Posterior vena cava (tissue), 2 donors: ENCODE measurements at places on chromosomes 2 and 18.

DNA sequence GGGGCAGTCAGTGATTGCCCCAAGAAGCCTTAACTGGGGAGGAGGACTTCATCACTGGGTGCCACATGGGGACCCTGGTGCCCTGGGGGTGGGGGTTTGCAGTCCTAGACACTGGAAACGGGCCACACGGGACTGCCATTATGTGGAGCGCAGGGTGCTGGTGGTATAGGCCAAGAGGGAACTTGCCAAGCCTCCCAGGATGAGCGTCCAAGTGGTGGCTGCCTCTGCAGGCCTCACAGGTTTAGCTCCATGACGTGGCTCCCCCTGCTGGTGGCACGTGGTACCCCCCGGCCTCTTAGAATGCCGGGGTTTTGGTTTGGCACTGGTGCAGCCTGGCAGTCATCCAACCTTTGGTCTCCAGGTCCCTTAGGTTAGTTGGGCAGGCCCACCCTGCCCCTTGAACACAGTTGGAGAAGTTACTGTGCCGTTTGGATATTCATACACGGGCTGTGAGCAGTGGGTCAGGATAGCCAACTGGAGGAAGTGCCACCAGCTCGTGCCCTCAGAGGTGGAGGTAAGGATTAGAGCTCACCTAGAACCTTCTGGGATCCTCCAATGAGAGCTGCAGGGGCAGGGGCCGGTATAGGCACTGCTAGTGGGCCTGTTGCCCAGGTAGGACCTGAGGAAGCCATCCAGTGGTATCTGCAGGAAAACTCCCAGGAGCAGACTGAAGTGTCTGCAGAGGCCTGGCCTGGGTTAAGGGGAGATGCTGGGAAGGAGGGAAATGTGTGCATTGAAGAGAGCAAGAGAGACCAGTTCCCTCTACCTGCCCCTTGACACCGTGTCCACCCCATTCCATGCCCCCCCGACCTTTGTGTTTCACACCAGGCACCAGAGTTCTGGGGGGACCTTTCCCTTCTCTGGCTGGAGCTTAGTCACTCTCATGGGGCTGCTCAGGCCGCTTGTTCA lies 5.7 kb downstream of the PTMA start:
- DNase-seq, result peak; percentile 97

GRCh38 chr18:15165048-15165447 lies 417.1 kb downstream of the ANKRD30B start:
- no peak for DNase-seq

DNA sequence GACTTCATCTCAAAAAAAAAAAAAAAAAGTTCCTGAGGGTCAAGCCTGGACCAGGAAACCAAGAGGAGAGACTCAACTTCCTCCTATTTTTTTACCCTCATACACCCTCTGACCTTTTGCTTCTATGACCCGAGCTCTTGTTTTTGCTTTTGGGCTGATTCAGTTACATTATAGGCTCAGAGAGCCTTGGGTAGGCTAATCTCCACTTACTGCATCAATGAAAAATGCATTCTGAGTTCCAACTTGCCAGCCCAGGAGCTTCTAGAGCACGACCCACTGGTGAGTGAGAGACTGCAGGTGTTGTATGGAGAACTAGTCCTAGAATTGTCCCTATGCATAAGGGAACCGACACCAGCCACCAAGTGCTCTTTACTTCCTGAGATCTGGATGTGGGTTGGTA lies 91.1 kb downstream of the CABLES1 start:
- no peak for DNase-seq

GRCh38 chr2:160994141-160995002 lies 165.9 kb upstream of the TANK start:
- peak; percentile 83 for DNase-seq

GRCh38 chr2:8405334-8405733 lies 276.5 kb upstream of the ID2 start:
- no peak for DNase-seq

DNA sequence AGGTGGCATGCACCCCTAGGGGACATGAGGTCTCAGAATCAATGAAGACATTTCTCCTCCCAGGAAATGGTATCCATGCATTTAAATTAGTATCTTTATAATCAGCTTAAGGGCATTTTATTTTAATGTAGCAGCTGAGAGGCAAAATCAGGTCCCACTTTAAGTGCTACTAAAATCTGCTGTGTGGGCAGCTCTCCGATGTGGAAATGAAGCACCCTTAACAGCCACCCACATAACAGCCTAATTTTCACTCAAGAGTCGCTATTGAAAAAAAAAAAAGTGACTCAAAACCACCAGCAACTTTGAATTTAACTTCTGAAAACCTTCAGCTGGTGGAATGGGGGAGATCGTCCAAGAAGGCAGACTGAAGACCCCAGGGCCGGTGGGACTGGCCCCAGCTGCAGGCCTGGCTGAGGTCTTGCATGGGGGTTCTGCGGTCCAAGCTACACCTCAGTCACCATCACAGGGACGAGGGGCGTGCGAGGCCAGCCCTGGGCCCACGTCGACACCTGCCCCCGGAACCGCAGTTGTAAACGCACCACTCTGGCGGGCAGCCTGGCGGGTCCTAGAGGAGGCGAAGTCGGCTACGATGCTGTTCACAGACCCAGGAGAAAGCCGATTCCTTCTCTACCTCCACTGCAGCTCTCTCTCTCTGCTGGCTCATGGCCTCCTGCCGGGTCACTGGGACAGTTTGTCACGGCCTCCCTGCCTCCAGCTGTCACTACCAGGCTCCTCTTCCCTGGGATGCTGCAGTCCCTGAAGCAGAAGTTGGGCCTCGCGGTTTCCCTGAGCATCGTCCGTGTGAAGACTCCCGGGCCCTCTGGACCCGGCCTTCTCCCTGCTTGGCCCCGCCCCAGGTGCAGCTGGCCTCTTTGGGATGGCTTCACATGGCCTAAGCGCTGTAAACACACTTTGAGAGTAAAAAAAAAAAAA lies 111.9 kb downstream of the KCNF1 start:
- DNase-seq, result no peak

DNA sequence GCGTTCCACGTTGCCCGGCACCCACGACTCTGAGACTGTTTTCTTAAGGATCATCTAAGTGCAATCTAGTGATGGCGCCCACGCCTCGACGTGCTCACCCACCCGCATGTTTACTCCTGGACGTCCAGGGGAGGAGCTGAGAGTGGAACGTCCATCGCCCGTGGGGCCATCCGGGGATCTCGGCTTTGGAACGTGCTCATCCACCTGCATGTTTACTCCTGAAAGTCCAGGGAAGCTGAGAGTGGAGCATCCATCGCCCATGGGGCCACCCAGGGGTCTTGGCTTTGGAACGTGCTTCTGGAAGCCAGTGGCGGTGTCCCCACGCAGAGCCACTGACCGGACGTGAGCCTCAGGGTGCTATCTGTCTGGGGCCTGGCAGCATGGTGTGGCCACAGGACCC lies 45.6 kb upstream of the SALL3 start:
- no peak for DNase-seq

DNA sequence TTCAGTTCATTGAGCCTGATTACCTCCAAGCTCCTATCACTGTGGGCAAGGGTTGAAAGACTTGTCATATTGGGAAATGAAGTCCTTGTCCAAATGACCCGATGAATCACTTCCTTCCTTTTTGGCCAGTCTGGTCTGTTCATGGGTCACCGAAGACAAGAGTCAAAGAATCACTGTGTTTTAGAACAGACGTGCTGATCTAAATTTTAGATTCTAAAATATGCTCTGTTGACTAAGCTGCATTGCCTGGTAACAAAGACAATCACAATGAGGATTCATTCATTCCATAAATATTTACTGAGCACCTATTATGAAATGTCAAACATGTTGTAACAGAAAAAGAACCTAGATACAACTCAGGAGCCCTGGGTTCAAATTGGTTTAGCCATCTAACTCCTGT lies 99.4 kb upstream of the RND3 start:
- no peak for DNase-seq

GRCh38 chr2:237400199-237400598 lies 13.8 kb downstream of the COL6A3 start:
- DNase-seq, result no peak

GRCh38 chr2:58535990-58536389 lies 294.9 kb upstream of the FANCL start:
- DNase-seq, result no peak

DNA sequence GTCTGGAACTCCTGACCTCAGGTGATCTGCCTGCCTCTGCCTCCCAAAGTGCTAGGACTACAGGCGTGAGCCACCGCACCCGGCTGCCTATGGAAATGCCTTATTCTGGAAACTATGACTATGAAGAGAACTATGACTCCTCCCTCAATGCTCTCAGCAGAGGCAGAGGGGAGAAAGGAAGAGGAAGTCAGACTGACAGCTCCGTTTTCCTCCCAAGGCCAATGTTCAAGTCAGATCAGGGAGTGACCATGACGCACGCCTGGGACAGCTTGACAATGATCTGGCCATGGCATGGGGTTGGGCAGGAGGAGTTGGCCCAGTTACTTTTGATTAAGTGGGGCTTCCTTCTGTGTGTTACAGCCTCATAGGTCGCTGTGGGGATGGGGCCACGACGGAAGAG lies 44.3 kb upstream of the MRPL33 start:
- no peak for DNase-seq

DNA sequence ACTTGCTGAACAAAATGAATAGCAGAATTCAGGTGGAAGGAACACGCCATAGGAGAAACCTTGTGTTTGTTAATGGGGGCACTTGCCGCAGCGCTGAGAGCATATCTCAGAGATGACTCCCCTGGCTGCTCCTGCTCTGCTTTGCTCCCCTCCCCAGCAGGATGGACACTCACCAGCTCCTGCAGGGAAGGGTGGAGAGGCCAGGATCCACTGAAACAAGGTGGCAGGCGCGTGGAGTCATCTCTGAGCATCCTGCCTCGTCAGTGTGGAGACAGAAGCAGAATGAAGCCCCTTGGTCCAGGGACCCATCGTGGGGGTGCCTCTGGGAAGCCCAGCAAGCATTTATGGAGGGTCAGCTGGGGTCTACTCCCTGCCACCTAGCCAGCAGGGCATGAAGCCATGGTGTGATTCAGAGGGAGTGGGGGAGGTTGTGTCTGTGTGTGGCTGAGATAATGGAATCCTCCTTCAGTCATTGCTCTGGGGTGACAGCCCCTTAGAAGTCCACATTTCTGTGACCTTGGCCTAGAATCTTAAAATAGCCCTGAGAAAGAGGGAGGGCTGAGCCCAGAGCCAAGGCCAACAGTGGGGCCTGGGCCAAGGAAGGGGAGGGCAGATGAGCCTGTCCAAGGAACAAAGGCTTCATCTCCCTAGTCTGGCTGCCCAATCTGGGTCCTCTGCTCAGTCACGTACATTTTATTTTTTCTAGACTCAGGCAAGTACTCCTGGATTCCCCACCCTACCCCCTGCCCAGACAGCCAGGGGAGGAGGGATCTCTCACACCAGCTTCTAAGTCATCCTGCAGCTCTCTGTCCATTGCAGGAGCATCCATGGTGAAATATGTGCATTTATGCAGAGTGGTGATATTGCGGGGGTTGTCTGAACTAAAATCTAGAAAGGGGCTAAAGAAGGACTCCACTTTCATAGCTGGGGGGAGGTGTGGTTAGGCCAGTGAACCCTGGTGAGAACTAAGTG lies 215.4 kb downstream of the ZBTB7C start:
- no peak for DNase-seq

GRCh38 chr18:48828194-48828545 lies 122.6 kb downstream of the SMAD7 start:
- no peak for DNase-seq

DNA sequence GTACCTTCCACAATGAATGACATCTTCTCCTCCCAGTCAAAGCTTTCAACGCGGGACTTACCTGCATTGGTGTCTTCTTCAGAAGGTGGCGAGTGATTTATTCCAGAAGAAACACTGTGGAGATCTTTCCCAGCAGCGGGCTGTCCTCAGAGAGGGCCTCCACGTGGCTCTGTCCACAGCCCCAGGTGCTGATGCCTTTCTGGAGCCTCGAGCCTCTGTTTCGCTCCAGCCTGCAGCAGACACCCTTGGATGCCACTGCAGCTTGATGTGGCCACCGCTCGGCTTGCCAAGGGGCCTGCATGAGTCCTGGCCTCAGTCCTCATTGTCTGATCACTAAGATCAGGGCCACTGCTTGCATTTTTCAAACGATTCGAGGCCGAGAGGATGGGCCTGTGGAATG lies 46.6 kb upstream of the GALR1 start:
- DNase-seq, result no peak

- no peak for DNase-seq
Observed at GRCh38 chr2:169977530-169977929, 150.3 kb downstream of the UBR3 start.

DNA sequence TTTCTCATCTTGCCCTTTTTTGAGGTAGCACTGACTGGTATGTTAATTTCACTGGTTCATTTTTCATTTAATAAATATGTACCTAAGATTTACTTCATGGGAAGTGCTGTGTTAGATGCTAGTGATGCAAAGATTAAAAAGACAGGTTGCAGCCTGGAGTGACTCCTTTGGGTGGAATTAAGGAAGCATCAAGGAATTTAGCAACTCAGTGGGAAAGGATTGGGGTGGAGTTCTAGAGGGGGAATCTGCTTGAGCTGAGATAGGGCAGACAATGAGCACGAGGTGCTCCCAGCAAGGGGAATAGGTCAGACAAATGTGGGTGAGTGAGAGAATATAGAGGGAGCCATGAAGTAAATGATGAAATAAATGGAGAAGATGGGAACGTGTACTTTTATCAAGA lies 57.0 kb downstream of the LYPD6 start:
- DNase-seq, result no peak

DNA sequence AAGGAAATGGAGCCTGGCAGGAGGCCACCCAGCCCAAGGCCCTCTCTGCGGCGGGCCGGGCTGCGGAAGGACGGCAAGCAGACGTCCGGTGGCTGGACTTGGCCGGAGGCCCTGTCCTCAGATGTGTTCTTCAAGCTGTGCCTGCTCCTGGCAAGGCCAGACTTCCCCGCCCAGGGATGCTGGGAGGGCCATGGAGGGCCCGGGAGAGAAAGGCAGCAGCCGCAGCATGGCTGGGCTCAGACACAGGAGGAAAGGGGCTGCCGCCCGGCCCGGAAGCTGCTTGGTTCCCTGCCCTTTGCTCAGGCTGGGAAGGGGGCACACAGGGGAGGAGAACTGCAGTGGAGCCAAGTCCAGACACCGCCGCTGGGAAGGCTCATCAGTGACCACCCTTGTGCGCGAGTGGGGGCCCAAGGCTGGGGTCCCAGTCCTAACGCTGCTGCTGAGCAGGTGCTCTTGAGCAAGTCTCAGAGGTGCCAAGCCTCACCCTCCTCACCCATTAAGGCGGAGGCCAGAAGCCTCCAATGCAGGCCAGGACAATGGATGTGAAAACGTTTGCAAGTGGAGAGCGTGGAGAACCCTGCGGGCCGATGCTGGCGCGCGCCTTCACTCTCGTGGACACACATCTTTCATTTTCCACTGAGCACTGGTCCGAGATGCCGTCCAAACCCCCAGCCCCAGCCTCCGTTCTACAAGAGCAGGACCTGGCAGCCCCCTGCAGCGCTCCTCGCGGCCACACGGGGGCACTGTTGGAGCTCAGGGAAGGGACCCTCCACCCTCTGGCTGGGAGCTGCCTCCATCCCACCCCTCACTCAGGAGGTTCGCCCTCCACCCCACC lies 7.9 kb downstream of the CROCC2 start:
- DNase-seq, result peak; percentile 92

- no peak for DNase-seq
Observed at GRCh38 chr2:12722447-12723316, 5.9 kb downstream of the TRIB2 start.

DNA sequence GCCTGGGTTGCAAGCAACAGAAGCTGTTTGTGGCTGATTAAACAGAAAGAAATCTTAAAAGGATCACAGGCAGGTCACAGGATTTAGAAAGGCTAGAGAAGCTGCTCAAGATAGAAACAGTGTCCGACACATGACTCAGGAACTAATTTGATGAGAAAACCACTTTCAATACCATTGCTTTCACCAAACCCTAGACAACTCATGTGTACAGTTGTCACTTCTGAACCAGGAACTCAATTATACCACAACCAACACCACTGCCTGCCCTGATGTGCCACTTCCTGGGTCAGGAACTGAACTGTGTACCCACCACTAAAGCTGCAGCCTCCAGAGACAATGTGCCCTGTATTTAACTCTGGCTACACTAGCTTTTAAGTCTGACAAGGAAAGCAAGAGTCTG lies 56.0 kb downstream of the TMEM247 start:
- no peak for DNase-seq
